ENCODE measurements at places on chromosomes 4 and X.

DNA sequence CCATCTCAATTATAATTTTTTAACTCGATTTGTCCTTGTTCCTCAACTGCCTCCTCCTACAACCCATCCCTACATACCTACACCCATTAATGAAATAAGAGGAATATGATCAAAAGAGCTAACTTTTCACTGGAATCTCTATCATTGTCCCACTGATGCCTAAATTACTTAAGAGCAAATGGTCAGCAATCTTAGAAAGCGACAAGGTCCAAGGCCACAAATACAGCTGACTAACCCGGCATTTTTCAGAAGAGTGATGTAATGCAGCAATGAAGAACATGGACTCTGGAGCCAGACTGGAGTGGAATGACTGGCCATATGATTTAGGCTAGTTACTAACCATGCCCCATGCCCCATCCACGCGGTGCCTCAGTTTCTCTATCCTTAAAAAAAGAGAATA, 56.2 kb downstream of the PPA2 start:
- no peak for DNase-seq

DNA sequence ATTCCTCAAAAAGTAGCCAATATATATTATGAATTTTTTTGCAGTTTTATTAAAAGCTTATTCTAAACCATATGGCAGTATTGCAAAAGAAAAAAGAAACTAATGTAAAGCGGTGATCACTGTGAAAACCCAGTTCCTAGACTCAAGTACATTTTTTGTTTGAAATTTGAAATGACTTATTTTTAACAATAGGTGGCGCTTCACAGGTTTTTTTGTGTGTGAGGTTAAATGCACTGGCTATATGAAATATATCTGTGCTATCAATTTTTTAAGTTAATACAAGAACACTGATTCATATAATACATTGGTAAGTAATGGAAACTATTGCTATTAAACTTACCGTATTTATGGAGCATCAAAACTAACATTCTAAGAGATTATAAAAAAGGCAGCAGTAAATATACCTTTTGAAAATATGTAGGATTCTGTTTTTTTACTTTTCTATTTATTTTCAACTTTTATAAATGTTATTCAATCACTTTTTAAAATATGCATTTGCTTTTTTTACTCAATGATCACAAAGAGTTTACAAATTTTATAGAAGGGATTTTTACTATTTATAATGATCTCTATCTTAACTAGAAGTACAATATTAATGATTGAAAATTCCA, 5.6 kb upstream of the SPRY1 start:
- no peak for DNase-seq

- DNase-seq = no peak
Observed at GRCh38 chrX:334331-334891, 15.8 kb upstream of the GTPBP6 start.

DNA sequence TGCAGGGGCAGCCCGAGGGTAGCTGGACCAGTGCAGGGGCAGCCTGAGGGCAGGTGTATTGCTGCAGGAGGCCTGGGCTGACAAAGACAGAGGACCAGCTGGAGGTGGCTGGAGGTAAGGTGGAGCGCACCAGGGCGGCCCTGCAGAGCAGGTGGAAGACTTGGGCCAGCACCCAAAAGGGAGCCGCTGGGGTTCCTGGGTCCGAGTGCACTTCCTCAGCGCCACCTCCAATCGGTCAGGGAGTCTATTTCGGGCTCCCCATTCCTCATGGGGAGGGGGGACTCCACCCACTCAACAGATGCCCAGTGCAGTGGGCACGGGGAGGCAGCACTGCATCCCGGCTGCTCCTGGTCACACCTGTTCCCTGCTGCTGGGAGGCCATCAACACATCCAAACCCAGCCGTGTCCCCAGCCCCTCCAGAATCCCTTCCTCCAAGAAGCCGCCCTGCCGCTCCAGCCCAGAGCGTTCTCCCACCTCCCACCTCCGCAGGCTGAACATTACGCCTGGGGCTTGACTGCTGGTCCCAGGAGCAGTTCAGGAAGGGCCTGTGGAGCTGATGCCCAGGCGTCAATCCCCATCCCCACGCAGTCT, 1.5 kb downstream of the LRPAP1 start:
- no peak for DNase-seq

DNA sequence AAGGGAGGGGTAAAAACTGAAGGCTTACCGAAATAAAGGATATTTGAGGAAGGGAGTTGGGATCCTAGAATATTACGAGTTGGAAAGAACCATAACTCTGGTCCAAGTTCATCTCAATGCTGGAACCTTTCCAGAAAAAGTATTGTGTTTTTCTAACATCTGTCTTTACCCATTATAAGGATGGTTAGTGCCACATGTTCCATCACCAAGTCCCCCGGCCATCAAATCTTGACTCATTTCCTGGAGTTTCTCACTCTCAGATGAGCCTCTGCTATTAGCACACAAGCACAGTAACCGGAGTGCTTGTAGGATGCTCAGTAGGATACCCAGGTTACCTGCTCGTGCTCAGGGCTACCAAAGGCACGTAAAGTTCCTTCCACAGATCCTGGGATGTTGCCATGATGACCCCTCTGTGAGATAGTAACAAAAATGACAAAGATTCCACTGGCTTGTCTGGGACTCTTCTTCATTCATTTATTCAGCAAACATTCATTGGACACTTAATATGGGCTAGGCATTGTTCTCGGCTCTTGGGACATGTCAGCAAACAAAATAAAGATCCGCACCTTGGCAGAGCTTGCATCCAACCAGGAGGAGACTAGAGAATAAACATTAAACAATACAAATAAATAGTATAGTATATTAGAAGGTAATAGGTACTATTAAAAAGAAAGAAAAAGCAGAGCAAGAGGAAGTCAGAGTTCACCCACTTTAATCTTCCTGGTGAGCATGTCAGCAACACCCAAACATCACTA, 36.3 kb downstream of the PKD2 start:
- no peak for DNase-seq

- no peak for DNase-seq
Observed at GRCh38 chr4:40832175-40832574, 82.4 kb downstream of the NSUN7 start.

GRCh38 chr4:86961605-86962295, 26.9 kb downstream of the AFF1 start:
- no peak for DNase-seq

DNA sequence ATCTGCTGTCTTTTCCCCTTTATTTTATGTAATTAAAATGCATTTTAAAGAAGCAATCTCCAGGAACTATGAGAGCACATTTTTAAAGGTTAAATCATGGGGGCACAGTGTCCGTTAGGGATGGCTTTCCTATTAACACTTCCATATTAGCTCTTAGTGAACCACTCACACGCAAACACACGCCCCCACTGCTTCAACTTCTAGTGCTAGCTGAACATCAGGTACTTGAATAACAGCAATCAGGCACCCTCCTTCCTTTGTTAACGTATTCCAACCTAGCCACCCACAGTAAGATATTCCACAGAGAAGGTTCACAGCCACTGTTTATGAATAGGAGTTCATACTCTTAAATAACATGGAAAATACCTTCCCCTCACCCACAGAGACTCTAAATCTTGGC, 9.3 kb downstream of the TMEM255A start:
- no peak for DNase-seq

DNA sequence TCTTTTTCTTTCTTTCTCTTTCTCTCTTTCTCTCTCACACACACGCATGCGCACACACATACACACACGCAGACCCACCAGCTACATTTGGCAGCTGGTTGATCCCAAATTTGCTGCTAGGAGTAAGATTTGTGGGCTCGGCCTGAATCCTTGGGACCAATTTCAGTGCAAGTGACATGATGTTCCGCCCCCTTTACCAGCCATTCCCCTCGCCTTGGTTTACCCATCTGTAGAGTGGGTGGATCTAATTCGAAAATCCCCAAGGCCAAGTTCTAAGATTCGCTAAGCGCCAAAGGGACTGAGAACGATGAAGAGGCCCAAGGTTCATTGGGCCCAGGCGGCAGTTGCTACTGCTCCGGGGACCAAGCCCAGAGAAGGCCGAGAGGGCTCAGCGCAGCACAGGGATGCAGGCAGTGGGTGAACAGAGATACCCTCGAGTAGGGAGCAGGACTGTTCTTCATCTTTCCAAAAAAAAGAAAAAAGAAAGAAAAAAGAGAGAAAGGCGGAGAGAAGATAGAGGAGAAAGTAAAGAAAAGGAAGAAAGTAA, 5.8 kb downstream of the NKX3-2 start:
- DNase-seq = no peak

DNA sequence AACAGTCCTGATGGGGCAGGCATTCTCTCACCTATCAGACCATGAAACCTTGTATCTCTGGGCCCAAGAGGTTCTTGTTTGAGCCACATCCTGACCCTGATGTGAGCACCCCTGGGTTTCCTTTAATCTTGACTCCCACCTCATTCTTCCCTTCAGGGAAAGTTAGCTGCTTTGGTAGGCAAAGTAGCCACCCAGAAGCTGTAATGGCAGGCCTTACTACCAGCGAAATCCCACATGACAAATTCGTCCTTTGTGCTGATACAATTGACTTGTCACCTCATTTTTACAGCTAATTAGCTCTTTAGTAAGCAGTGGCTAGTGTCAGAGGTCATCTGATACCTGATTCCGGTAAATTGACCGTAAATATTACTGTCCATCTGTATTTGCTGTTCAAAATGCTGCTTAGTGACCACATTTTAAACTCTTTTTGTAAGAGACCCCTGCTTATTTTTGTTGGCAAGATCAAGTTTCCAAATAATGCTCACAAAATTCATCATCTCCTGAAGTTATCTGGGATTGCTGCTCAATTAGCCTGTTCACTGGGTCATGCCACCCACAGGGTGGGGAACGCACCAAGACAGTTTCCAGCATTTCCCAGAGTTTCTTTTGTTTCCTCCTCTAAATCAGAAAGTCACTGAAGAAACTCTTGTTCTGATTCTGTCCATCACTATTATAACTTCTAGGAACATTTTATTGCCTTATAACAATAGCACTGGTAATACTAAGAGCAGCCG, 329.7 kb downstream of the GPAT3 start:
- no peak for DNase-seq

- no peak for DNase-seq
Observed at GRCh38 chr4:162707962-162708361, 458.7 kb downstream of the NAF1 start.

- DNase-seq = no peak
Observed at GRCh38 chrX:40147126-40147952, 49.6 kb upstream of the BCOR start.
